ENCODE measurements at places on chromosomes 2 and 18. TPM values are rescaled to one million over a fixed set of nuclear protein-coding genes. Genes with fewer than 3 reads are reported as not detected.

CDK15 gene
- total RNA-seq: 4.5 TPM

ALPP gene
- 6.0 TPM for total RNA-seq

FEV gene
- total RNA-seq: not detected

HOXD8 gene
- 2.3 TPM for total RNA-seq

CD207 gene
- total RNA-seq: 3.0 TPM

SLC4A5 gene
- total RNA-seq: 4.2 TPM

PTPRM gene
- 85.2 TPM for total RNA-seq

DNAH7 gene
- total RNA-seq: 9.2 TPM

CFAP65 gene
- 7.6 TPM for total RNA-seq

PLB1 gene
- 5.5 TPM for total RNA-seq

GALNT13 gene
- total RNA-seq: 2.4 TPM

Measured in lower lobe of right lung (tissue), 2 donors.